ENCODE measurements at places on chromosomes 3 and 15. TPM values are rescaled to one million over a fixed set of nuclear protein-coding genes. Genes with fewer than 3 reads are reported as not detected.

ITPKA gene
- 1.2 TPM for total RNA-seq

FAM81A gene
- total RNA-seq, result 2.4 TPM

ADAMTS9 gene
- 2.6 TPM for total RNA-seq

PEAK1 gene
- total RNA-seq, result 51.1 TPM

DNA sequence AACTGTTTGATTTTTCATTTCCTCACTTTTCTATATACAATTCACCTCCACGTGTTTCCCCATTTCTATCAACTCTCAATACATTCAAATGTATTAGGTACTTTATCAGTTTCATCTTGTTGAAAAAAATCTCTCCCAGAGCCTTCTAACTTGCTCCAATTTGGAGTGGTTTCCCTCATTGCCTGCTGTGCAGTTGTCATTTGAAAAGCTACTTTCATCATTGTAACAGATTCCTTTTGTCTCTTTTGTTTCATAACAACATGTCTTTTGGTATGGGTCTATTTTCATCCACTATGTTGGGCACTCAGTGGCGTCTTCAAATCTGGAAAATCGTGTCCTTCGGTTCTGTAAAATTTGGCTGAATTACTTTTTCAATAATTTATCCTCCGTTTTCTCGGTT is 75.0 kb downstream of the NR2E3 start:
- DNase-seq, result no peak

- DNase-seq, result no peak
Observed at GRCh38 chr15:68025835-68026424, 28.2 kb upstream of the PIAS1 start.

GRCh38 chr3:114903213-114903612 is 243.9 kb downstream of the ZBTB20 start:
- DNase-seq, result no peak

DNA sequence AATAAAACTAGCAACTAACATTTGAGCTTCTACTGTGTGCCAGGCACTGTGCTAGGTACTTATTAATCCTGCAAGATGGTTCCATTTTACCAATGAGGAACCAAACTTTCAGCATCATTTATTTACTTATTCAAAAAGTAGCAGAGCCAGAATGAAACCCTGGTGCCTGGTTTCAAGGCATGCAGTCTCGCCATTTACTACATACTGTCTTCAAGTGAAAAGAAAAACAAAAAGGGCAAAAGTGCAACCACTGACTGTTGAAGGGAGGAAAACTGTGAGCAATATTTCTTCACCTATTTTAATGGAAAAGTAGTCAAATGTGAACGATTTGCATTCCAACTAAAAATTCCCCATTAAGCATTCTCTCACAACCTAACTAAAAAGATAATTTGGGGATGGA is 8.7 kb downstream of the DCUN1D1 start:
- no peak for DNase-seq

- no peak for DNase-seq
Observed at GRCh38 chr3:8201886-8202285, 299.7 kb upstream of the LMCD1 start.

All from WTC11 (cell line).